GM12865 (cell line): ENCODE measurements at places on chromosomes 7 and 10.

GRCh38 chr10:27826369-27826768, 80.8 kb upstream of the MKX start:
- DNase-seq: no peak

DNA sequence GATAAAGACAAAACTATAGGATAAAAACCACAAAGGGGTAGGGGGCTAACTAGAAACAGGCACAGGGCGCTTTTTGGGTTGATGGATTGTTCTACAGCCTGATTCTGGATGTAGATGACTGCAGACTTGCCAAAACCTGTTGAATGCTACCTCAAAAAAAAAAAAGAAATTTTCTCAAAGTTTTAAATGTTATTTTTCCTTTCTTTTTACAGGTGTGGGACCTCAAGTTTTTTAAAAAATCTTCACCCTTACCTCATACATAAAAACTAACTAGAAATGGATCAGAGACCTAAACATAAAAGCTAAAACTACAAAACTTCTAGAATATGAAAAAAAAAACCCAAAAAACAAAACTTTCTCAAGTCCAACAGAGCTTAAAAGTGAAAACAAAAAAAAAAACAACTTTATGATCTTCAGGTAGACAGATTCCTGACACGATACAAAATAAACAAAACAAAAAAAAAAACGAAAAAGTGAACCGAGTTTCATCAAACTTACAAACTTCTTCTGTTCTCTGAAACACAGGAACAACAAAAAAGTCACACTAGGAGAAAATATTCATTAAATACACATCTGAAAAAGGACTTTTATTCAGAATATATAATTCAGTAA, 14.9 kb downstream of the RHEB start:
- DNase-seq: no peak

GRCh38 chr7:150629347-150629746, 2.8 kb downstream of the GIMAP6 start:
- DNase-seq: no peak

- DNase-seq: peak; percentile 14
These were observed 169.9 kb upstream of the AOAH start for GRCh38 chr7:36894190-36894589.

DNA sequence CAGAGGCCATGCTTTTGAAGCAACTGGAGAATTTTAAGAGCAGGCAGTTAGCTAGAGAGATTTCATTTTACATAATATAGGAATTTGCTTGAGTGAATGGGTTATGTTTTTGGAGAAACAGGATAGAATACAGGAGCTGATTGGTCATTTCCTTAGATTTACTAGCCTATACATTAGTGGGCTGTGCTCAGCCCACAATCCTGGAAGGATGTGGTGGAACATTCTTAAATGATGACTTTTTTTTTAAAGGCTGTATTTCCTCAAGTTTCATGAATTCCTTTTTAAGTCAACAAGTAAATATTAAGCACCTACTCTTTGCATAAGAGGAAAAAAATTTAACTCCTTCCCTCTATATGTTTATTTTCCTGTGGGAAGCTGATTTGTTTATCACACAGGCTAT, 314.4 kb upstream of the BMPER start:
- DNase-seq: no peak

DNA sequence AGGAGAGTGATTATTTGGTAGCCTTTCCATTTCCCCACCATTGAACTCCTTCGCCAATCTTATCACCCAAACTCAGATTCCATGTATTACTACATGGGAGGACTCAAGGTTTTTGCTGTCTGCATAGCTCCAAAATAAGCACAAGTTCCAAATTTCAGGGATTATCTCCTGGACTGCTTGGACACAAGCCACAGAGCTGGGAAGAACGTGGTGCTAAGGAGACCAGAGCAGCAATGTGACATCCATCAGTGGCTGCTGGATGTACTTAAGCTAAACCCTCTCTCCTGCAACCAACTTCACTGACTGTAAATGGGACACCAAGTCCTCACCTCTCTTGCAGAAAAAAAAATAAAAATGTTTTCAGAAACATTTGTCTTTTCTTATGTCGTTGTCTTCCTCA, 56.3 kb downstream of the NRP1 start:
- DNase-seq: no peak

- DNase-seq: peak; percentile 26
These were observed 63.9 kb downstream of the WDFY4 start for GRCh38 chr10:48748573-48748972.

- peak; percentile 46 for DNase-seq
These were observed 365.6 kb downstream of the ANKRD7 start for GRCh38 chr7:118590107-118590506.

DNA sequence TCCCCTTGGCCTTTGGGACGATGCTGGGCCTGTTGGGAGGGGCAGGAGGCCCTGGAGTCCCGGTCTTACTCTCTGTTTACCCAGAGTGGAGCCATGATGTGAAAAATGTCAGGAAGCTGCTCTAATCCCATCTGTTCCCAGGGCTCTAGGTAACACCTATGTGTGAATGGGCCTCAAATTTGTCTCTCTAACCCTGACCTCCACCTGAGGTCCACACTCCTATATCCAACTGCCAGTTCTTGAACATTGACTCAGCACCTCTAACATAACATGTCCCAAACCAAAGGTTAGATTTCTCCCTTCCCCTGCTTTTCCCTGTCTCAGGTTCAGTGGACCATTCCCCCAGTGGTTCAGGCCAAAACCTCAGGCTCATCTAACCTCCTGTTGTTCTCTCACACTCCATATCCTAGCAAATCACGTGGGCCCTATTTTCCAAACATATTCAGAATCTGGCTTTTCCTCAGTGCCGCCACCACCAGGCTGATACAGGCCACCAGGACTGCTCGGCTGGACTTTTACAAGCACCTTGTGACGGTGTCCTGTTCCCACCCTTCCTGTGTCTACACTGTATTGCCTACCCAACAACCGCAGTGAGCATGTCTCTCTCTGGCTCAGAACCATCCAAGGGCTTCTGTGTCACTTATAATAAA, 130.6 kb downstream of the ATXN7L1 start:
- DNase-seq: no peak
